ENCODE measurements at places on chromosomes 11 and 22. TPM values are rescaled to one million over a fixed set of nuclear protein-coding genes. Genes with fewer than 3 reads are reported as not detected.

GRCh38 chr11:107808521-107808920 is 50.1 kb downstream of the SLC35F2 start:
- DNase-seq: no peak

DNA sequence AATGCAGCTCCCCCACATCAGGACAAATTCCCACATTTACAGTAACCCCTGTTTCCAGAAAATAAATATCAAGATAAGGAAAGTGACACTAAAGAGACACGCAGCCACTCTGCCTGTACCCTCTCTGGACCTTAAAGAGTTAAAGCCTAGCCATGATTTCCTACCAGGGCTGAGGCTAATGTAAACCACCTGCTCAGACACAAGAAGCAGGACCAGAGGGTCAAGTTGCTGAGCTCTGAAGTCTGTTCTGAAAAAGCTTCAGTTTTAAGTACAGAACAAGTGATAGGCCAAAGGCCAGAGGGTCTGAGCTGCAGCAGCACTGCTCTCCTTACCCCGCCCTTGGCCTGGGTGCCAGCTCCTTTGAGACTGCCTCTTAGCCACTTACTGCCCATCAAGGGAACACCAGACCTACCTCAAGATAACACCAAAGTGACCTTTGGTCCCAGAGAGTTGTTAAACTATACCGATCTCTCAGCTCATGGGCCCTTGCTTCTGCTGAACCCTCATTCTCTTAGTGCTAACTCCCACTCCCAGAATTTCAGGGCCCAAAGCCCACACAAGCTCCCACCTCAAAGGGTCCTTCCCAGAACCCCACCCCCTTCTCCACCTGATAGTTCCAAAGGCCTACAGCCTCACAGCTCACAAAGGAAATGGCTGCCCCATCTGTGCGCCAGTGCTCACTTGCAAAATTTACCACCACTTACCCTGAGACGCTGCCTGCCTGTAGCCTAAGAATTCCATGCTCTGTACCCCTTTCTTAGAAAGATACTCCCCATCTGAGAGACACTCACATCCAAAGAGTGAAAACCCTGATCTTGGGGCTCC is 40.5 kb downstream of the IL18BP start:
- peak; percentile 20 for DNase-seq

GRCh38 chr11:123566852-123567251 is 87.6 kb downstream of the SCN3B start:
- DNase-seq: no peak

DNA sequence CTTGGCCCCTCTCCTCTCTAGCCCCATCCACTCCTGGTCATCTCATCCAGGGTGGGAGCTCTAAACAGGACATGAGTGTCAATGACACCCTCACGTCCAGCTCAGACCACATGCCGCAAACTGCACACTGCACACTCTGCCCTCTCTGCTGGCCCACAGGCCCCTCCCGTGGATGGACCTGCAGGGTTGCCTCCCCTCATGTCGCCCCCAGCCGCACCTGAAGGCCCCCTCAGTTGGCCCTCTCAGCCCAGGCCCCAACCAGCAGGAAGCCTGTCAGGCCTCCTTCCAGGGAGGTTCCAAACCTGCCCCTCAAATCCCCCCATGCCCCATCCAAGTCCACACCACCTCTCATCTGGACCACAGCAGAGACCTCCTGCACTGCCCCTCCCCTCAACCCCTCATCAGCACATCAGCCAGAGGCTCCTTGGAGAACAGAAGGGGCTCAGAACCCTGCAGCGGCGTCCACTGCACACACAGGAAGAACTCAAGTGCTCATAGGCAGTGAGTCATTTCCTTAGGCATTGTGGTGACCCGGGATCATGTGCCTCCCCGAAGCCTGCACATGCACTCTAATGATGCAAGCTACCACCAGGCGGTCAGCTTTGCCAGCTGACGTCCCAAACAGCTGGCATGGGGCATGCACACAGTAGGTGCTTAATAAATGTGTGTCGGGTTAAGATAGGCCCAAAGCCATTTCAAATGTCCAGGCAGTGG is 12.9 kb upstream of the CDKN1C start:
- peak; percentile 97 for DNase-seq

- DNase-seq: no peak
These were observed 34.7 kb downstream of the USP35 start for GRCh38 chr11:78223320-78223954.

- DNase-seq: no peak
These were observed 21.3 kb upstream of the CTSD start for GRCh38 chr11:1784761-1785650.

GRCh38 chr11:69640995-69641581 is at the start of gene CCND1:
Gene CCND1 (plus strand): TSS chr11:69641156. CDS start chr11:69641314, 158 bp downstream.
- DNase-seq: peak; percentile 94

Gene GLB1L2
- total RNA-seq: 0.17 TPM

Gene PRR33
- not detected for total RNA-seq

Gene ABCG4
- 0.05 TPM for total RNA-seq
